ENCODE measurements at places on chromosomes 16 and 17. TPM values are rescaled to one million over a fixed set of nuclear protein-coding genes. Genes with fewer than 3 reads are reported as not detected.

GRCh38 chr17:16989230-16989952, 17.5 kb upstream of the TNFRSF13B start:
- no peak for DNase-seq

GRCh38 chr17:18102640-18103039, 5.9 kb upstream of the MYO15A start:
- DNase-seq = no peak

GRCh38 chr17:29663155-29663554, 40.4 kb upstream of the CORO6 start:
- DNase-seq = no peak

ANKFN1 gene
- 8.0 TPM for total RNA-seq

DNA sequence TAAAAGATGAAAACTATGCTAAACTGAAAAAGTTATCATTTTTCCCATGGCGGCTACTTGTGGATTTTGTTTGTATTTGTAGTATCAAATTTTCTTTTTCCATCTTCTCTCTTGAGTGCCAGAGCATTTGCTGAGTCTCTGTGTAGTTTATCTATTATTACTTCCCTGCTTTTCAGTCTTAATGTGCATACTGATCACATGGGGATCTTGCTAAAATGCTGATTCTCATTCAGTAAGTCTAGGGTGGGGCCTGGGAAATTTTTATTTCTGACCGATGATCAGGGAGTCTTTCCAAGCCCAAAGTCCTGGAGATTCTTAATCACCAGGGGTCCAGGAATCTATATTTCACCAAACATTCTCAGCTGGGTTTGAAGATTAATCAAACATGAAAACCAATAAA, 189.0 kb upstream of the GOT2 start:
- DNase-seq = no peak

DNA sequence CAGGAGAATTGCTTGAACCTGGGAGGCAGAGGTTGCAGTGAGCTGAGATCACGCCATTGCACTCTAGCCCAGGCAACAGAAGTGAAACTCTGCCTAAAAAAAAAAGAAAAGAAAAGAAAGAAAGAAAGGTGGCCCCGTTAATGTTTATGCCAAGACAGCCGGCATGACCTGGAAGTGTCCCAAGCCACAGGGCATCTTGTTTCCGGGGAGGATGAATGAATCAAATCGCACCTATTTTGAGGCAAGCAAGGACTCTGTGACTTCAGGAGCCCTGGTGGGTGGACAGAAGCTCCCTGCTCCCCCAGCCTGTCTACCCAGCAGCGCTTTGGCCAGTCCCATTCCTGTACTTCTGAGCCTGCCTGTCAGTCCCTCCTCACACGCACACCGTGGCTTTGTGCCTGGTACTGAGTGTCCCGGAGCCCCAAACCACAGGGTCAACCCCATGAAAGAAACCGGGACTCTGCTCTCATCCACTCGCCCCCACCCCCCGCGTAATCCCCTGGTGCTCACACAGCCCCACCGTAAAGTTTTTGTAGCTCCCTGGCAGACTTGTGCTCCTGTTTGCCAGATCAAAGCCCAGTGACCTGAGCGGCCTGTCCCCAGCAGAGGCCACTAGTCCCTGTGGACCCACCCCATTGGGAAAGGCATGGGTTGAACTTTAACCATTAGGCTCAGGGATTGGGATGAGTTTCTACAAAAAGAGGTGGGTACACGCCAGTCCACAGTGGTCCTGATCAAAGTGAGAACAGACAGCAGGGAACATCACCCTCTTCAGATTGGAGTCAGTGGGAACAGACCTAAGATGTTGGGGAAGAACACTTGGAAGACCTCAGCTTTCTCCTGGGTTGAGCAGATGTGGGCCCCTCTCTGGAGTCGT, 19.3 kb downstream of the CD2BP2 start:
- no peak for DNase-seq

- DNase-seq = no peak
These were observed 105.5 kb downstream of the MYO1D start for GRCh38 chr17:32771396-32771795.

CCDC144A gene
- 4.7 TPM for total RNA-seq

GRCh38 chr17:46023783-46024388, 24.8 kb downstream of the STH start:
- no peak for DNase-seq

DNA sequence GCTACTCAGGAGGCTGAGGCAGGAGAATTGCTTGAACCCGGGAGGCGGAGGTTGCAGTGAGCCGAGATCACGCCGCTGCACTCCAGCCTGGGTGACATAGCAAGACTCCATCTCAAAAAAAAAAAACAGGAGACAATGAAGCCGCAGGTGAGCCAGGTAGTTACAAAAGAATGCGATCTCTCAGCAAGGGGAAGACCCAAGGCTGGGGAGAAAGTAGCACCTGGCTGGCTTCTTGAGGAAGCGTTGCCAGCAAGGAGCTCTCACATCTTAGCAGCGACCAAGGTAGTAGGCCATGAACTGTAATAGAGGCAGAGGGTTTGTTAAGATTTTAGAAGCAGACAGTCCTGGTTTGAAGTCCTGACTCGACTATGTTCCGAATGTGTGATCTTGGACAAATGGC, 175.0 kb downstream of the AIPL1 start:
- no peak for DNase-seq

TPSB2 gene
- 4.4 TPM for total RNA-seq

- DNase-seq = no peak
These were observed 291.1 kb downstream of the FOXL1 start for GRCh38 chr16:86869288-86870022.

GRCh38 chr16:23125277-23125676, 24.0 kb downstream of the USP31 start:
- no peak for DNase-seq

- no peak for DNase-seq
These were observed 524.8 kb upstream of the EEF2KMT start for GRCh38 chr16:5622234-5622884.

DNA sequence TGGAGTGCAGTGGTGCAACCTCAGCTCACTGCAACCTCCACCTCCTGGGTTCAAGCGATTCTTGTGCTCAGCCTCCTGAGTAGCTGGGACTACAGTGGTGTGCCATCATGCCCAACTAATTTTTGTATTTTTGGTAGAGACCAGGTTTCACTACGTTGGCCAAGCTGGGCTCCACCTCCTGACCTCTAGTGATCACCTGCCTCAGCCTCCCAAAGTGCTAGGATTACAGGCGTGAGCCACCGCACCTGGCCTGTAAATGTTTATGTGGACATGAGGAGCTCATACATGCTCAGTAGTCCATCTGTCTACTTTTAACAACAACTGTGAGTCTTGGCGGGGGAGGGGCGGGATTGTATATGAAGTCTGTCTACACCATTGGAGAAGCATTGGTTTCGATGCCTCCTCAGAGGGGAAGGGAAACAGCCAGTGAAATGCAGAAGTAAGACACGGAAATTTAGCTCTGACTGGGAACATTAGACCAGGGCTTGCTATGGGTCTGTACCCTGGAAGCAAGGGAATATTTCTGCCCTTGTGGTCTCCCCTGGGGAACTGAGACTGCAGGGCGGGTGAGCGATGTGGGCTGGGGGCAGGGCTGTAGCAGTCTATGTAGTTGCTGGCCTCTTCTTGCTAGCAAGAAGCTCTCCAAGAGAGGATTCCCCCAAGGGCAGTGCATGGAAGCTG, 9.3 kb downstream of the NUBP1 start:
- no peak for DNase-seq

GRCh38 chr17:21129023-21129681, 2.4 kb downstream of the DHRS7B start:
- DNase-seq = peak; percentile 7

- no peak for DNase-seq
These were observed 12.7 kb downstream of the SCN4A start for GRCh38 chr17:63960006-63960405.

DNA sequence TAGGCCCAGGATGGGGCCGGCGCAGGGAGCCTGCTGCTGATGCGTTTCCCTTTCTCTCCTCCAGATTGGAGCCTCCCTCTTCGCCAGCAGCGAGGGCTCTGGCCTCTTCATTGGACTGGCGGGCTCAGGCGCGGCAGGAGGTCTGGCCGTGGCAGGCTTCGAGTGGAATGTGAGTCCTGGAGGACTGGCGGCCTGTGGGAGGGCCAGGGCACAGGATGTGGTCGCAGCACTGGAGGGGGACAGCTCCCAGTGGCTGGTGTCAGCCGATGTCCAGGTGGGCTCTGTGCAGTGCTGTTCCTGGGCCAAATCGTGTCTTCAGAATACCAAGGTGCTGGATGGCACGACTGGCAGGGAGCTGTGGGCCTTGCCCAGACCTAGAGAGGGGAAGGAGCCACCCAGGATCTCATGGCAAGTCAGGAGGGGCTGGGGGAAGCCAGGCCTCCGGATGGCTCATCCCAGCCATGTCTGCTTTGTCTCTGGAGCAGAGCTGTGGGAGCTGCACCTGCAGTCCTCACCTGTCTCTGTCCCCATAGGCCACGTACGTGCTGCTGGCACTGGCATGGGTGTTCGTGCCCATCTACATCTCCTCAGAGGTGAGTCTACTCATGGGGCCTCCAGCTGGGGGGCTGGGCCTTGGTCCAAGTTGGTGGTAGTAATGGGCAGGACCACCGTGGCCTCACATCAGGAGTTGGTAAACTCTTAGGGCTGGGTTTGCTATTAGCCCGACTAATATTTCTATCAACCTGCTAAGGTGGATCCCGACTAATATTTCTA, 7.3 kb downstream of the SLC5A10 start:
- no peak for DNase-seq

DNA sequence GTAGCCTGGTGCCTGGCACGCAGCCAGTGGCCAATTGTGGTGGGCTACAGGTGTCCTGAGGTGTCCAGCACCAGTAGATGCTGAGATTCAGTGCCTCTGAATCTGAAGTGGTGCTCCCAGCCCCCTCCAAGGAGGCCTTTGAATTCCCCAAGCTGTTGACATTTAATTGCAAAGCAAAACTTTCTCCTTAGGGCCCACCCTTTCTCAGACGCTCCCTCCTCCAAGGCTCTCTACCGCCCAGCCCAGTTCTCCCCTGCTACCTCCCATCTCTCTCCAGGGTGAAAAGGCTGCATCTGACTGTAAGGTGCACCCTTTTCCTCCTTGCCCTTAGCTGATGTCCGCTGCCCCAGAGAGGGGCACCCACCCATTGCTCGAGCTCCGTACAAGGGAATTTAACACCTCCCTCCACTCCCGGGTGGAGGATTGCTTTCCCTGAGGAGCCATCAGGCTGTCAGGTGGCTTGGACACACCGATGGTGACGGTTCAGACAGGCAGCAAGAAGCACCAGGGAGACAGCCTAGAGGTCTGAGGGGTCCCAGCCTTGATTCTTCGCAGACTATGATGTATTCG, 1.7 kb downstream of the BEAN1 start:
- DNase-seq = no peak

DNA sequence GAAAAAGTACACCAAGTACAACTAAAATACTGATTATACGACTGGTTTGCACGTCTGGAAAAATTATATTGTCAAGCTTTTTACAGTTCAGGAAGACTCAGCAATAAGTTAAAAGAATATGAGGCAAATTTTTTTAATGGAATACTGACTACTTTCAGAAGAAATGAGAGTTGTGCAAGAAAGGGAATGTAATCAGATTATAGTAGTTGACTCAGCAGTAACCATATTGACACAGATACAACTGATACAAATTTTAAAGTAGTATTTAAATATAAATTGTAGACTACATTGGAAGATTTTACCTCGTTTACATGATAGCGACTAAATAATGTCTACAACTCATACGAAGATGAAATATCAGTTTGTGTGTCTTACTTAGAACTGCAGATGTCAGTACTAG, 16.7 kb downstream of the ASGR2 start:
- no peak for DNase-seq

DNA sequence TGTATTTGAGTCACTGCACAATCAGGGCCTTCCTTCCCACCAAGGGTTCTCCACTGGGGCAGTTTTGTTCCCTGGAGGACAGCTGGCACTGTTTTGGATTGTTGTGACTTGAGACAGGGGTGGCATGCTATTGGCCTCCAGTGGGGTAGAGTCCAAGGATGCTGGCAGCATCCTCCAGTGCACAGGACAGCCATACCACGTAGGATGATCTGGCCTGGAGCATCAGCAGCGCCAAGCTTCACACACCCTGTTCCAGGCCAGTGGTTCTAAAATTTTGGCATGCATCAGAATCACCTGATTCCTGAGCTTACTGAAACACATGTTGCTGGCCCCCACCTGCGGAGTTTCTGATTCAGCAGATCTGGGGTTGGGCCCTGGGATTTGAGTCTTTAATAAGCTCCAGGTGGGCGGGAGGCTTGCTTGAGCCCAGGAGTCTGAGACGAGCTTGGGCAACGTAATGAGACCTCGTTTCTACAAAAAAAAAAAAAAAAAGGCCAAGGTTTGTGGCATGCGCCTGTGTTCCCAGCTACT, 83.2 kb downstream of the MGAT5B start:
- no peak for DNase-seq

VMO1 gene
- total RNA-seq = 0.95 TPM

DNA sequence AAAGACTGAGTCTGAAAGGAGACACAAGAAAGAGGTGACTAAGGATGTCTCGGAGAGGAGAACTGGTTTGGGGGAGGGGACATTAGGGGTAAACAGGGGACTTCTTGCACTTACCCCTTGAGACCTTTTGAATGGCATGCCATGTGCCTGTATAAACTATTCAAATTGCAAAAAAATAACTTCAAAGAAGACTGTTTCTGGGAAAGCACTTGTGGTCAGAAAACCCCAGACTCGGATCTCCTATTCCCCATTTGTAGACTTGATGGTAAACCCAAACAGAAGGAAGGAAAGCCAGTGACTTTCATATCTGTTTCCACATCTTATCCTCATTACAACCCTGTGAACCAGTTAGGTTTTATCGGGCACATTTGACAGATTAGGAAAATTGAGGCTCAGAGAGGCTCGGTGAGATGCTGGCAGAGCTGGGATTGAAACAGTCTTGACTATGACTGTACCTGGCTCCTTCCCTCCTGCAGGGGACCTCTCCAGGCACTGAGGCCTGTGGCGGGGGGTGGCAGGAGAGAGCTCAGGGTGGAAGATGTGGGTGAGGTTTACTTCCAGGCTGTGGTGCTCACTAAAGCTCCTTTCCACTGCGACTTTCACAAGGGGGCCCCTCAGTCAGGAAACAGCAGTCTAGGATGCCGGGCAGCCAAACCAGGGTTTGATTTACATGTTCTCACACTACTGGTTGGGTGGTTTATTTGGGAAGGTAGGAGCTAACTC, 30.5 kb upstream of the PLCG2 start:
- DNase-seq = no peak

GRCh38 chr17:7780736-7781135, 53.3 kb upstream of the KDM6B start:
- DNase-seq = no peak

Data from urinary bladder (tissue), 4 donors.